ENCODE measurements at places on chromosomes 7 and 10. TPM values are rescaled to one million over a fixed set of nuclear protein-coding genes. Genes with fewer than 3 reads are reported as not detected.

The DPCD gene
- total RNA-seq: 35.3 TPM

The FOXP2 gene
- total RNA-seq: not detected

The CCL24 gene
- not detected for total RNA-seq

The LIPJ gene
- not detected for total RNA-seq

The KLF14 gene
- total RNA-seq: 0.05 TPM

The ASB10 gene
- not detected for total RNA-seq

The NOS3 gene
- 0.49 TPM for total RNA-seq

The UCMA gene
- not detected for total RNA-seq

The CRYGN gene
- total RNA-seq: not detected

The OR2A7 gene
- not detected for total RNA-seq

The TRIL gene
- total RNA-seq: not detected

The HABP2 gene
- 0.09 TPM for total RNA-seq

The PRSS37 gene
- total RNA-seq: not detected

The LRRN3 gene
- total RNA-seq: not detected

The GPR37 gene
- total RNA-seq: 0.53 TPM

The POU6F2 gene
- not detected for total RNA-seq

The MBLAC1 gene
- total RNA-seq: 2.7 TPM

The LRRC61 gene
- total RNA-seq: not detected

The GIMAP8 gene
- total RNA-seq: not detected

The FAM25A gene
- total RNA-seq: not detected

The KCNH2 gene
- 0.37 TPM for total RNA-seq

The PLEKHA1 gene
- total RNA-seq: 20.4 TPM

The GPC2 gene
- 1.1 TPM for total RNA-seq

The NAT16 gene
- 0.06 TPM for total RNA-seq

The TBC1D12 gene
- 5.9 TPM for total RNA-seq

The C7orf33 gene
- total RNA-seq: not detected

The SPDYE2B gene
- not detected for total RNA-seq

The PFKP gene
- total RNA-seq: 478 TPM

The OR2A1 gene
- total RNA-seq: not detected

The IKZF5 gene
- total RNA-seq: 4.5 TPM

The FXYD4 gene
- total RNA-seq: not detected

The C1QL3 gene
- total RNA-seq: not detected

The STEAP2 gene
- 3.5 TPM for total RNA-seq

The GPR26 gene
- not detected for total RNA-seq

The RAB19 gene
- total RNA-seq: not detected

The LLCFC1 gene
- total RNA-seq: not detected

The MEOX2 gene
- not detected for total RNA-seq

The GRID2IP gene
- total RNA-seq: not detected

All from A549 treated with RU486 at 1 μM for 4 hours (cell line).